ENCODE measurements at places on chromosomes 6 and 20.
A peak's percentile ranks its signal among the peaks of the same experiment; 100 is the strongest.

- no peak for DNase-seq
These were observed 396.2 kb downstream of the CD83 start for GRCh38 chr6:14513496-14514393.

DNA sequence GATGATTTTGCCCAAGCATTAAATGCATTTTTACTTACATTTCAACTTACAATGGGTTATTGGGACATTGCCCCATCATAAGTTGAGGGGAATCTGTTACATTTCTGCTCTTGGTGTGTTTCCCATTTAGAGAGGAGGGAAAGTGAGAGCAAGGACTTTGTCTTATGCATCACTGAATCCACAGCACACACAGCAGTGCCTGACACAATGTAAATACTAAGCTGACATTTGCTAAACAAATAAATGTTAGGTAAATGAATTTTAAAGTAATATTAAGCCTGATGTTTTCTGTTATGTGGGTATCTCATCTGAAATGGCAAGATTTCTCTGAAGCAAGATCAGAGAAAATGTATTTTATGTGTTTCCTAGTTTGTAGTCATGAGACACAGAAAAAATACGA is 143.6 kb upstream of the STXBP5 start:
- DNase-seq = no peak

GRCh38 chr20:11271319-11271718 is 597.5 kb upstream of the JAG1 start:
- DNase-seq = no peak

DNA sequence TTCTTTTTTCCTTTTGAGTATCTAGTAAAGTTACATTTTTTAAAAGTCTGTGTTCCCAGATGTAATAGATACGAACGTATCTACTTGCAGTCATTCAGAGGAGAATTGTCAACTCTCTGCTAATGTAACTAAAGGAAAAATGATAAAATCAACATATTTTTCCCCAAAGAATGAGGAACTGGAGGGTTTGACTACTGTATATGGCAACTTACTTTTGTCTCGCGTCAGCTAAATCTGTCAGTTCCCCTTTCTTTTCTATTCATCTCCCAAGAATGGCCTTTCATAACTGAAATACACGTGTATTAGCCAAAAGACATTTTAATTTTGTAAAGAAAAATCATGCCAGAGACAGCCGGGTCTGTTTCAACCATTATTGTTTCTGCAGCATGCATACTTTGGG is 5.4 kb downstream of the EYA2 start:
- no peak for DNase-seq

DNA sequence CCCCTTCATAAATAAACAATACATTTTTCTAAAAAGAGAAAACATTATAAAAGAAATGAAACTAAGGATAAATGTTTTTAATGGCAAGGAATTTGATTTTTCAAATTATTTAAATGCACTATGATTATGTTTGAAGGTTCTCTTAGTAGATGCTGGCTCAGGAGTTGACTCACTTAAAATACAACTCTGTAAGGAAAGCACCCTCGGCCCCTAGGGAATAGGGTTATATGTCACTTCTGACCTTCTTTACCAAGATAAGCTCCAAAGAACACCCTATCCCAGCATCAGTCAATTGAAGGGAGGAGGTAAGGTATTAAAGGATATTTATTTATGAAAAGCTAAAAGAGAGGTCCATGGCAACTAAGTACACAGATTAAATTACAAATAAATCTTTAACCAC is 6.8 kb downstream of the SNAP91 start:
- DNase-seq = no peak

- DNase-seq = peak; percentile 54
These were observed 198.6 kb upstream of the UST start for GRCh38 chr6:148548065-148548748.

DNA sequence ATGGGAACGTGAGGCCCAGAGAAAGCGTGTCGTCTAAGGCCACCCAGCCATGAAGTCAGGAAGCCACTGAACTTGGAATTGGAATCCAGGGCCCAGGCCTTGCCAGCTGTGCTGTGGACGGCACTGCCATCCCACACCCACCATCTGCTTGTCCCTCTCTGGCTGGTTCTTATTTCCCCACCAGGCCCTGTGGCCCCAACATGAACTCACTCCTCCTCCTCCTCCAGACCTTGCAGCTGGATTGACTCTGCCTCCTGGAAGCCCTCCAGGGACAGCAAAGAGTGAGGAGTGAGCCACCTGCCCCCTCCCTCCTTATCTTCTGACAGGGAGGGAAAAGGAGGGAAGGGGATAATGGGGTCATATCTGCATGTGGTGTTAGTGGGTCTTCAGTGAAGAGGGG is 16.0 kb upstream of the IP6K3 start:
- DNase-seq = no peak

- DNase-seq = no peak
These were observed 13.6 kb downstream of the E2F3 start for GRCh38 chr6:20415304-20415703.

DNA sequence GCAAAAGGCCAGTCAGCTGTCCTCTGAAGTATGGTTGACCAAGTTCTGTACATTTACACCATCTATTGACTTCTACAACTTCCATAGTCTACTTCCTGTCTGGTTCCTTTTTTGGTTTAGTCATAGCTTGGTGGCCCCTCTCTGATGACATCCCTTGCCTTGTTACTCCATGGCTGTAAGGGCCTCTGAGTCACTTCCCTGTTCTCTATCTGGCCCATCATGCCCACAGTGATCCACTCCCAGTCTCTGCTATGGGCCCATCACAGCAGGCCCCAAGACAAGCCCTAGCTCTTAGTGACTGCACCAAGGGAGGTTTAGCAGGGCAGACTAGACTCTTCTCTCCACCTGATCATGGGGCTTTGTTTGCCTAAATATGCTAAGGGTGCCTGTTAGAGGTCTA is 441.6 kb downstream of the HACE1 start:
- DNase-seq = no peak

DNA sequence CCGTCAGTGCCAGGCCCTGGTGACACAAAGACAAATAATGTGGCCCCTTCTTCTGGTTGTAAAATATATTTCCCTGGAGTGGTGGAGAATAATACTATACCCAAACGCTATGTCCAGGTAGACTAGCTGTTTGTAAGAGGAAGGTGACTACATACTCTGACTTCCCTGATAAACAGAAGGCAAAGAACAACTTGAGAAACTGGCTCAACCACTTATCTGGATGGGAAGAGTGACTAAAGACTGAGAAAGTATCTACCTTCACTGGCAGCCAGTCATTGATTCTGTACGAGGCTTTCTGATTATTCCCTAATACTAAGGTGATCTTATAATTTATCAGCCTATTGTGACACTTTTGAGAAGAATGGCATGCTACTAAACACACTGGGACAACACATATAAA is 569.7 kb downstream of the EPHA7 start:
- DNase-seq = no peak

- no peak for DNase-seq
These were observed 448.0 kb downstream of the TENT5A start for GRCh38 chr6:81304466-81304865.

DNA sequence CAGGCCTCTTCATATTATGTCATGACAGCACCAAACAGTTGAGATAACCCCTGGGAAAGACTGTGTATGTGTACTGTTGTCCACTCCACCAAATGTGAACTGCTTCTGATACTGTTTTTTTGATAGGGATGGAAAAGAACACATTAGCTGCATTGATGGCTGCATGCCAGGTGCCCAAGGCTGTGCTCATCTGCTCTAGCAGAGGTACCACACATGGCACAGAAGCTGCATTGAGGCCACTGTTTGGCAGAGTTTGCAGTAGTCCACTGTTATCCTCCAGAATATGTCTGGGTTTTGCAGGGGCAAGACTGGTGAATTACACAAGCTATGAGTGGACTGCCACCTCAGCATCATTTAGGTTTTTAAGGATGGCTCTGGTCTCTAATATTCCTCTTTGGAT is 28.2 kb upstream of the ELMO2 start:
- DNase-seq = no peak

DNA sequence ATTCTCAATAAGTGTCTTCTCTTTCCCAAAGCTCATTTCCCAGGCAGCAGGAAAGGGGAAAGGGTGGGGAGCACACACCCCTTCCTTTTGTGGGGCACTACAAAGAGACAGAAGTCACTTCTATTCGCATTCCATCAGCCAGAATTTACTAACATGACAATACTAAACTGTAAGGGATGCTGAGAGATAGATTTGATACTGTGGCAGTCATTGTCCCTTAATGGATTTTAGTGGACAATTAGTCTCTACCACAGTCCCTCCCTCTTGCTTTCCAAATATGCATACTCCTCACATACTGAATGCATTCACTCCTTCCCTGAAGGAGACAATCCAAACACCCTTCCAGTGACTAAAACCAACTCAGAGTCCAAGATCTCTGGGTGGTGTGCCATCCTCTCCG is 50.5 kb downstream of the ABRACL start:
- no peak for DNase-seq

DNA sequence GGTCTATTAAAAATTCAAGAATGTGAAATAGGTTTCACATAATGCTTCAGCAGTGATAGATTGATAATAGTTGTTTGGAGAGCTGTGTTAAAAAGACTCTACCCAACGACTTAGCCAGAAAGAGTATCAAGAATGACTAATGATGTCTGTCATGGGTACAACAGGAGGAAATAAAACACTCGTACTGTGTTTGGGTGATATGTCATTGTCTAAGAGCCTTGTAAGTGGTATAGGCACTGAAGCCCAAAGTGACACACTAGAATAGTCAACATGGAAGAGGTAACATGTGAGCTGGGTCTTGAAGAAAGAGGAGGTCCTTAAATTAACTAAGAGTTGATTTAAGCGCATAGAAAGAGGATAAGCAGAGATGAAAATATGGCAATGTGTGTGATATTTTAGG is 471.8 kb upstream of the MAN1A1 start:
- no peak for DNase-seq

DNA sequence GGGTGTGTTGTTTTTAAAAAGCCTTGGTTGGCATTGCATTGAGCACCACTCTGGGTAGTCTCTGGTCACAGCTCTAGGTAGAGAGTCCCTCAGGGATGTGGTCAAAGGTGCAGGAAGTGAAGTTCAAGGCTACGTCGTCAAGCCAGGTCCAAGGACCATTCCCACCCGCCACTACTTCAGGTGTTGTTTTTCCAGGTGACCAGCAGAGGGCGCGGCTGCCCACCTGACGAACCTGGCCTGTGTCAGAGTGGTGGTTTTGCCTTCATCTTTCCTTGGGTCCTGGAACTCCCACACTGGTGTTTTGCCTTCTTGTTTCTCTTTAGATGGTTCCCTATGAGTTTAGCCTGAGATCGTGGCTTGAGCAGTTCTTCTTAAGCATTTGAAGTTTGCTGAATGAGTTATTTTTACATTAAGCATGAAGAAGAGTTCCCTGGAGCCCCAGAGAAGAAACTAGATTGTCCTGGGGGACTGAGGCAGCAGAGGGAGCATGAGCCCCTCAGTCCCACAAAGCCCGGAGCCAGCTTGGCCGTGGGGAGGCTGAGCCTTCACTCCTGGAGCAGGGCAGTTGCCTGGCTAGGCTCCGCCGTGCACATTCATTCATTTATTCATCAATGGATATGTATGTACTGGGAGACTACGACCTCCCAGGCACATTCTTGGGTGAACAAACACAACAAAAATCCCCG is 5.6 kb upstream of the PHACTR3 start:
- peak; percentile 53 for DNase-seq

DNA sequence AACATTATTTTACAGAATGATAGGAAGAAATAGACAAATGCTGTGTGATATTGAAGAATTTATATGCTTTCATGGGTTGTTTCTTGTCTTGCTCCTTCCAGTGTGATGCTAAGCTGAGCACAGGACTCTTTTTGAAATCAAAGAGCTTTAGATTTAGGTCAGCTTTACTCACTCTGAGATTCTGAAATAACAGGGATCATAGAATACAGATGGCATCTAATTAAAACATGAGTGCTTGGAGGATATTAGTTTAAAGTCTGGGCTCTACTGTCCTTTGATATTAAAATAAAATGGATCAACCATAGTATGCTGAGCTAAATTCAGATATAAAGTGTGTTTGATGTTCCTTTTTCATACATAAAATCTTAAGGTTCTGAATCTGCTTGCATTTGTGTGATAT is 29.6 kb downstream of the MLIP start:
- no peak for DNase-seq

DNA sequence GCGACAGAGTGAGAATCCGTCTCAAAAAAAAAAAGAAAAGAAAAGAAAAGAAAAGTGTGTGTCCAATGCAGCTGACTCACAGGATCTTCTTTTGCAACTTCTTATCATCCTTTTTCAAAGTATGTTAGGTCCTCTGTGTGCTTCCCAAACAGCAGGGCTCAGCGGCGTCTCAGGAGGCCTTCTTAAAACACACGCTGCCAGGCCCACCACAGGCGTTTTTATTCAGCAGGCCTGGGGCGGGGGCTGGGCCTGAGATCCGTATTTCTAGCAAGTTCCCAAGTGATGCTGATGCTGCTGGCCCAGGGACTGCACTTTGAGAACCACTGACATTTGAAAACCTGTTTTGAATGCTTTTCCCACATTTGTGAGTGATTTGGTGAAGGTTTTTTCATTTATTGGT is 57.1 kb downstream of the PSMG4 start:
- peak; percentile 16 for DNase-seq

- no peak for DNase-seq
These were observed 27.4 kb downstream of the GJA10 start for GRCh38 chr6:89921691-89922090.

- peak; percentile 74 for DNase-seq
These were observed 38.1 kb upstream of the NOX3 start for GRCh38 chr6:155493694-155494143.

DNA sequence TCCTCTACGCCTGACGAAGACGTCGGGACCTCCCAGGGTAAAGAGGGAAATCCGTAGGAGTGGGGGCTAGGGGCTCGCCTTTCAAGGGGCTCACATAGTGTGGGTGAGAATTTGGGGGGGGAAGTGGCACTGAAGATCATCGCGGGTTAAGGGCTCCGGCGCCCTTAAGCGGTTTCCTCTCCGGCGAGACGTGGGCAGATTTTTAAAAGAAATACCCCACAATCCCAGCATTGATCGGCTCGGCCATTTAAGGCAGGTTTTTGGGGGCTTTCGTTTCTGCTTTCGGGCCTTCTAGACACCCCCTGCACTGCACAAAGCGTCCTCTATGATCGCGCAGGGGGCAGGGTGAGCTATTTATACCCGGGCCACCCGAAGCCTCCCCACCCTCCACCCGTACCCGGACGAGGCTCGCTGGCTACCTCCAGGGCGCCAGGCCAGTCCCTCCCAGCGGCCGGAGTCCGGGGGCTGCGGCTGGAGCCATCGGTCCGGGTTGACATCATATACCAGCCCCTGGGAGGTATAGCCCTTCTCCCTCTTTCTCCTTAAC is 1.2 kb downstream of the NKX2-2 start:
- no peak for DNase-seq

DNA sequence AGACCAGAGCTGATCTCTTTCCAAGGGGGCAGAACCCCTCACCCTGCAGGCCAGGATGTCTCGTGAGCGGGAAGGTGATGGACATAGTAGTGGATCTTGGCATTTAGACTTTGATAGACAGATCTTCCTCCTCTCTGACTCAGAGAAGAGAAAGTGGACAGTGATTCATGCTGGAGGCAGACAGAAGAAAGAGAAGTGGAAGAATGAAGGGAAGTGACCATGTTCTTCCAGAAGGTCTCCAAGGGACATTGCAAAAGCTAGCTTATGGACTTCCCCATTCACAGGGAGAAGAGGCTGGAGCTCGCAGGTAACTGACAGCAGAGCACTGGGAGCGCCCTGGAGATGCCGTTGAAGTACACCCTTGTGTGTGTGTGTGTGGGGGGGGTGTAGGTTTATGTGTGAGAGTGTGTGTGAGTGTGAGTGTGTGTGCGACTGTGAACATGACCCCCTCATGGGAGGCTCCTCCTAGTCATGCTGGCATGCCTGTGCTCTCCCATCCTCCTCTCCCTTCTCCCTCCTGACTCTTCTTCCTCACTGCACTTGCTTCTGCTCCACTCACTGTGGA is 8.0 kb upstream of the RAET1L start:
- no peak for DNase-seq

- DNase-seq = peak; percentile 40
These were observed 134.2 kb downstream of the TRIM27 start for GRCh38 chr6:28789553-28790083.

All from right hindlimb (tissue), 1 donor.